Stimulated activated CD8-positive, alpha-beta memory T cell treated with anti-CD3 and anti-CD28 coated beads, Interleukin-4, amount 100 ng/mL, for 48 hours (primary cell): ENCODE measurements at places on chromosomes 13 and 19.

DNA sequence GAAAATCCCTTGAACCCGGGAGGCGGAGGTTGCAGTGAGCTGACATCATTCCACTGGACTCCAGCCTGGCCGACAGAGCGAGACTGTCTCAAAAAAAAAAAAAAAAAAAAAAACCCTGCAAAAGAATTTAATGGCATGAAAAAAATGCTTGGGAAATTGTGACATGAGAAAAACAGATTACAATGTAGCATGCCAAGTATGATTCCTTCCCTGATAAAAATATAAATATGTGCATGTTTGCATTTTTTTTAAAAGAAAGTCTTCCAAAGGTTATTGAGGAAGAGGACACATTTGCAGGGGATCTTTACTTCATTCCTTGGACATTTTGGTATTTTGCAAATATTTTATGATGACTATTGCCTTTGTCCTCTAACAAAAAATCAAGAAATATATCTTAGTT, 14.5 kb upstream of the ZBTB32 start:
- no peak for DNase-seq

GRCh38 chr13:102875256-102875655, 29.4 kb downstream of the ERCC5 start:
- no peak for DNase-seq

DNA sequence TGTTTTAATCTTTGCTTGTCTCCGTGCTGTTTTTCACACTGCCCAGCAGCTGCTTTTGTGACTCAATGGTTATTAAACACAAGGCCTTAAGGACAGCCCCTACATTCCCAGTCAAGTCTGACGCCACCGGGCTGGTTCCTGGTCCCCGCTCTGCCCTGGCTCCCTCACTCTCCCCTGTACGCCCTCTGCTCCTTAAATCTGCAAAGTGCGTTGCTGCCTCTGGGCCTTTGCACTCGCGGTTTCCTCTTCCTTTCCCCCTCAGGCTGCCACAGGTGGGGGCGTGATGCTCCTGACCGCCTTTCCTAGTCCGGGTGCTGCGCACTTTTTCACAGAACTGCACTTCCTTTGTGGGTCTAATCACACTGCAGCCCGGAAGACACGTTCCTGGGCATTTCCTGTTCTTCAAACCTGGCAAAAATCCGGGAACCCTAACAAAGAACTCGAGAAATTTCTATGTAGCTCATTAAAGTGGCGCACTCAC, 25.6 kb downstream of the NOSIP start:
- DNase-seq = peak; percentile 75

- no peak for DNase-seq
Observed at GRCh38 chr19:16023146-16023915, 53.0 kb upstream of the TPM4 start.
